ENCODE measurements at places on chromosomes 5 and 9.

GRCh38 chr5:91188755-91189154, 194.4 kb downstream of the ARRDC3 start:
- no peak for DNase-seq

DNA sequence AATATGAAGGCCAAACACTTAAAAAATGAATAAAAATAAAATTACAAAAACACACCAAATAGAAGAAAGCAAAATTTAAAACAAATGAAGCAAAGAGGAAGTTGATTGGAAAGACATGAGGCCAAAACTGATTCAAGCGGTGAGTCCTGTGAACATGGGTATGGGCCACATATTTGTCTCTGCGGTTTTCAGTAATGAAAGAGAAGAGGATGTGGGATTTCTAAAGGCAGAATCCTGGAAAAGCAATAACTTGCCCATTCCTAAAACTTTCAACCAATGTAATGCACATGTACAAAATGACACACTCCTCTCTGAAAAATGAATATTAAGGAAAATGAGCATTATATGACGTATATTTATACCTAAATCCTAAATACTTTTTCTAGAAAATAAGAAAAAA, 263.7 kb downstream of the SEMA5A start:
- DNase-seq, result no peak

DNA sequence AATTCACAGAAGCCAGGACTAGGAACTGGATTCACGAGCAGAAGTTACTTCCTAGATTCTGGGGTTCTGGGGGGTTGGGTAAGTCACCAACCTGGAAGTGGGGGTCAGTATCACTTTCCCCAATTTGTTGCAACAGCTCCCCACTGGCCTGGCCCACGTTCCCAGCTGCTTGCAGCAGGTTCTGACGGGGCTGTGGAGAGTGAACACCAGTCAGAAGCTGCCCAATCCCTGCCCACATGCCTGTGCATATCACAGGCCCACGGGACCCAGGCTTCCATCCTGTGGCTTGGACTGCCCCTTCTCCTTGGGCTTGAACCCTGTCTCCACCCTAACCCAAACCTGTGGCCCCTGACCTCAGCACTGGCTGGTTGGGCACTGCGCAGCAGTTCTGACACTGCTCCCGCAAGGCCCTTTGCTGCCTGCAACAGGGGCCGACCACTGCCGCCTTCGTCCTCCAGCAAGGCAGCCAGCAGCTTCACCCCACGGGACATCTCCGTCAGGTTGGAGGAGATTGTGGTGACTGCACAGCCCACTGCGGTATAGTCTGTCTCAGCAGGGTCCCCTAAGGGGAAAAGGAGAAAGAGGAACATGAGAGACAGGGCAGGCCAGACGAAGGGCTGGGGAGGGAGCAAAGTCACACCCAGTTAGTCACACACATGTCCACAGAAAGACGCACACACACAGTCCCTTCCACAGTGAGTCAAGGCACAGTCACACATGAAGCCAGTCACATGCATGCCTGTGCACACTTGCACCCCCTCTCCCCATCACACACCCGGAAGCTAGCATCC, 13.1 kb downstream of the TLN1 start:
- no peak for DNase-seq

- no peak for DNase-seq
These were observed 93.0 kb upstream of the MPDZ start for GRCh38 chr9:13372510-13372909.

GRCh38 chr9:104927216-104927911, 591 bp downstream of the ABCA1 start:
- peak; percentile 76 for DNase-seq

DNA sequence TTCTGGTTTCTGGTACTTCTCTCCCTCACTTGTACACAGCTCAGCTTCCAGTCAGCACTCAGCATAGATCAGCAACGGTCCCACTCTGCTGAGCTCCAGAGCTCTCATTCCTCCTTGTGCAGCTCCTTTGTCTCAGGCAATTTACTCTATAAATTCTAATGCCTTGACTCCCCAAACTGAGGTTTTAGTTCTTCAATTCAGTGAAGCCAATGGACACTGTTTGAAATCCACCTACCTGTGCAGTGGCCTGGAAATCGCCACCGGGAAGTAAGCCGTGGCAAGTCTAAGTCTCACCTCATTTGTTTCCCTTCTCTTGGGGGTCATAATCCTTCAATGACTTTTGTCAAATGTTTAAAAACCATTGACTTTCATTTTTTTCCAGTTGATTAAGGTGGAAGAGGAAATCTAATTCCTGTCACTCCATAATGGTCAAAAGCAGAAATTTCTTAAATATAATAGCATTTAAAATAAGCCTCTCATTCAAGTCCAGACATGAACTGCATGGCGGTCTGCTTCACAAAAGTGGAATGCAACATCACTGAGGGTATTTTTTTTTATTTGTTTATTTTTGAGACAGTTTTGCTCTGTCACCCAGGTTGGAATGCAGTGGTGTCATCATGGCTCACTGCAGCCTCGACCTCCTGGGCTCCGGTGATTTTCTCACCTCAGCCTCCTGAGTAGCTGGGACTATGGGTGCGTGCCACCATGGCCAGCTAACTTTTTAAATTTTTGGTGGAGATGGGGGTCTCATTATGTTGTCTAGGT, 79.6 kb downstream of the C7 start:
- no peak for DNase-seq

DNA sequence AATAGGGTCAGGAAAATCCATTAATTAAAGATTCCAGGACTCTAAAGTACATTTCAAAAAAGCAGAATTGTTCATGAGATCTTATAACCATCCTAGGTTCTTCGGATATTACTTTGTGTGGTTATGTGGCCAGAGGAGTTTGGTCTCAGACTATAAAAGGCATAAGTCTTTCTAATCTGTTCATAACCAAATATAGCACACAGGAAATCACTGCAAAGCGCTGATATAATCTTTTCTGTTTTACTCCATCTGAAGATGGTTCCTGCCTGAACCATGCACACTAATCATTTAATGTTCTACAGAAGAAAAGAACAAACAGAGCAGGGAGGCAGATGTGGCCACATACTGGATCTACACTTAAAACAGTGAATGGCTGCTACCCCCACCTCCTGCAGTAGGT, 182.8 kb downstream of the SEMA5A start:
- no peak for DNase-seq

DNA sequence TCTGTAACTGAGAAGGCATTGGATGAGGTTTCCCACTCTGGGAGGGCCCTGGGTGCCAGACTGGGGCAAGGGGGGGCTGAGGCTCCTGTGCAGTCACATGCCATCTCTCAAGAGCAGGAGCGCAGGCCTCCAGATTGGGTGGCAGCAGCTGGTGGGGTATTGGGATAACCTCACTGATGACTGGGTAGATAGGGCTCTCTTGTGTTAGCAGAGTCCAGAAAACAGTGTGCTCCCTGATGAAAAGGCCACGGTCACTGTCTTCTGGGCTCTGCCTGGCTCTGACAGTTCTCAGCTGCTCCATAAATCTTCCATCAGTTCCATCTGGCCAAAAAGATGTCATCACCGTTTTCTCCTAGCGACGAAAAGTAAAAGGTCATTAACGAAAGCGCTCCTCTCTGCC, 21.8 kb upstream of the NKX2-5 start:
- no peak for DNase-seq

GRCh38 chr5:115414406-115415142, 118.1 kb upstream of the CCDC112 start:
- DNase-seq, result peak; percentile 70

- no peak for DNase-seq
These were observed 87.1 kb downstream of the ENTREP1 start for GRCh38 chr9:69411931-69412740.

DNA sequence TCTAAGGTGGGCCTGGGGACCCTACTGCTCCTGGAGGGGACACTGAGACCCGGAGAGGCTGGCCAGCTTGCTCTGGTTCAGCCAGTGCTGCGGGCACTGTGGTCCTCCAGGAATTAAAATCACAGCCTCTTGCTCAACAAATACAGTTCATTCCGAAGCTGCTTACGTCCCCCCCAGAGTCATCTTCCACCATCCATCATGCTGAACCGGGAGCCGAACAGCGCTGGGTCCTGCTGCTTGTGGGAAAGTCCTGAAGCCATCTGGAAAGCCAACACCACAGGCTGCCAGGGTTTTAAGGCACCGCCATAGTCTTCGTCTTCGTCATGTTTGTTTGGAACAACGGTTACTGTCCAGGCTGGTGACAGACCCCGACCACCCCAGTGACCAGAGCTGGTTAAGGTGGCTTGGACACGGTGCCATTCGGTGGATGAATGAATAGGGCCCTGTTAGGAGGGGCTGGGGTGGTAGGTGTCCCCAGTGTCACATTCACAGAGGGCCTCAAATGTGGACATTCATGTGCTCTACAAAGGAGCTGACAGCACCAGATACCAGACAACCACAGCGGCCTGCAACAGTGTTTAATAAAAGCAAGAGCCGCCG, 81.6 kb upstream of the PHYKPL start:
- DNase-seq, result no peak

GRCh38 chr5:170006021-170006420, 25.7 kb upstream of the INSYN2B start:
- DNase-seq, result peak; percentile 23

GRCh38 chr5:81756016-81756415, 5.1 kb upstream of the SSBP2 start:
- DNase-seq, result no peak

DNA sequence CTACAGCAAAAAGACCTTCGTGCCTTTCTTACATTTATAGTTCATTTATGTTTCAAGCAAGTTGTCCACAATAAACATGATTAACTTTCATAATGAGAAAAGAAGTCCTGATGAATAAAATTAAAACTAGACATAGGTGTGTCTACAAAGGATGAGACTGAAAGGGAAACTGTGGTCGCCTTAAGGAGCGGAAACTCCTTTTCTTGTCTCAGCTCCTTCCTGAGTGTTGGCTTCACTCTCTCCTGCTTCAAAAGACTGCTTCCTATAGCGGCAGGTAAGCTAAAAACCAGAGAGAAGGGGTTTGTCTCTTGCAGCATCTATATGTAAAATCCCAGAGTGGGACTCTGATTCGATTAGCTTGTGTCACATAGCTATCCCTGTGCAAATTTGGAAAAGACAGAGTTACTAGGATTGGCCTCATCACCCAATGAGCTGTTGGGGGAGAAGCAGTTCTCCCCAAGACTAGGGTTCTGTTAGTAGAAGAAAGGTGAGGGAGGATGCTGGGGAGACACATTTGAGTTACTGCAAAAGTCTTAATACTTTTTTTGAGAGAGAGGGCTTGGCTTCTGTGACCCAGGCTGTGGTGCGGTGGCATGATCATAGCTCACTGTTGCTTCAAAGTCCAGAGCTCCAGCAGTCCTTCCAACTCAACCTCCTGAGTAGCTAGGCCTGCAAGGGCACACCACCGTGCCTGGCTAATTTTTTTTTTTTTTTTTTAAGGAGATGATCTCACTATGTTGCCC, 16.8 kb upstream of the CTSL start:
- DNase-seq, result no peak

GRCh38 chr5:6736524-6737042, 23.4 kb downstream of the TENT4A start:
- DNase-seq, result no peak

DNA sequence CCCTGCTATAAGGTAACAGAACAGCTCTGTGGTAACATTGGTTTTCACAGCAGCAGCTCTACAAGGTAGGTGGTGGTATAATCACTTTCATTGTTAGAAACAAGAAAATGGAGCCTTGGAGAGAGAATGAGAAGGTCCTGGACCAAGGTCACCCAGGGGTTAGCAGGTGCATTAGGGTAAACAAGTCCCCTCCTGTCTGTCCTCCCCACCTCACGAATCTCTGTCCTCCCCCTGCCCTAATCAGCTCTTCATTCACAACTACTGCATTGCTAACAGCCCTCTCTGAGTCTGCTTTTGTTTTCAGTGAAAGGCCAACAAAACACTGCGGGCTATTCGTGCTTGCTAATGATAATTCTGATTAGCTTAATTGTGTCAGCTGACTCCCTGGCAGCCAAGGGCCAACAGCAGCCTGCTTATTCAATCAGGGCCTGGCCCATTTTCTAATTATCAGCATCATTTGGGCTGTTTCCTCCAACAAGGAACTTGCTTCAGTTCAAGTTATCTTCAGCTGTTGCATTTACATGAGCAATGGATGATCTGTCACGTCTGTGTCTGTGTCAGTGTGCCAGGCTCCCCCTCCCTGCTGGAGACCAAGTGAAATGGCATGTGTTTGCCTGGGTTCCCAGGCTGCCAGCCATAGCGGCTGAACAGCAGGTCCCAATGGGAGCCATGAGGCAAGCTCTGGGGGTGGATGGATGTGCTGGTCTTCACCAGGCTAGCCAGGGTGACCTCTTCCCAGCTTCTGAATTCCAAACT, 56.7 kb upstream of the EQTN start:
- no peak for DNase-seq

- peak; percentile 98 for DNase-seq
These were observed at the start of gene RHOBTB3 for GRCh38 chr5:95730730-95731570. Gene RHOBTB3, plus strand, starts transcription at chr5:95731336. Its CDS starts 347 bp downstream, at chr5:95731683.

All from left forelimb (tissue), 1 donor.